ENCODE measurements at places on chromosomes 1 and 21. TPM values are rescaled to one million over a fixed set of nuclear protein-coding genes. Genes with fewer than 3 reads are reported as not detected.

Gene TRIM58
- total RNA-seq: not detected

GRCh38 chr1:181658581-181658980 lies 175.3 kb downstream of the CACNA1E start:
- no peak for DNase-seq
- no peak overlapping the region for H3K27ac ChIP-seq
- no peaks in the 10 kb centered on the region for H3K36me3 ChIP-seq

Gene F13B
- not detected for total RNA-seq

Gene SLFNL1
- total RNA-seq: 1.5 TPM

GRCh38 chr1:209527372-209527771 lies 56.1 kb upstream of the CAMK1G start:
- H3K36me3 ChIP-seq: no peaks in the 10 kb centered on the region
- H3K4me1 ChIP-seq: no peaks in the 10 kb centered on the region
- H3K27me3 ChIP-seq: no peaks in the 10 kb centered on the region
- DNase-seq: no peak

DNA sequence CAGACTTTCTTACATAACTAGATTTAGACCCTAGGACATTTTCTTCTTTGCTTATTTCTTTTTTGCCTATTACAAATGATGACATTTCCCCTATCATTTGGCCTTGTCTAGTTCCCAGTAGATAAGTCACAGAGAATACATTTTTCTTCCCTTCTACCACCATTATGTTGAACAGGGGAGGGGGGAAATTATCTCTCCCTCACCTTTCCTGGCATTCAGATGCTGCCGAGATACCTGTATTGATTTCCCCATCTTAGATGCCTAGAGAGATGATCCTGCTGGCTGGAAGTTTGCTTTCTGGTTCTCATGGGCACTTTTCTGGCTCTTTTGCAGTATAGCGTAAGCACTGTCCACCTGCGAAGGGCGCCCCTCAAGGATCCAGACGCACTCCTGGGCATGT lies 5.7 kb downstream of the IPO9 start:
- no peak overlapping the region for H3K4me3 ChIP-seq
- H3K27ac ChIP-seq: no peak overlapping the region
- H3K36me3 ChIP-seq: peaks cover 24% of the 10 kb centered on the region
- H3K27me3 ChIP-seq: no peaks in the 10 kb centered on the region
- DNase-seq: no peak
- peaks cover 28% of the 10 kb centered on the region for H3K4me1 ChIP-seq

DNA sequence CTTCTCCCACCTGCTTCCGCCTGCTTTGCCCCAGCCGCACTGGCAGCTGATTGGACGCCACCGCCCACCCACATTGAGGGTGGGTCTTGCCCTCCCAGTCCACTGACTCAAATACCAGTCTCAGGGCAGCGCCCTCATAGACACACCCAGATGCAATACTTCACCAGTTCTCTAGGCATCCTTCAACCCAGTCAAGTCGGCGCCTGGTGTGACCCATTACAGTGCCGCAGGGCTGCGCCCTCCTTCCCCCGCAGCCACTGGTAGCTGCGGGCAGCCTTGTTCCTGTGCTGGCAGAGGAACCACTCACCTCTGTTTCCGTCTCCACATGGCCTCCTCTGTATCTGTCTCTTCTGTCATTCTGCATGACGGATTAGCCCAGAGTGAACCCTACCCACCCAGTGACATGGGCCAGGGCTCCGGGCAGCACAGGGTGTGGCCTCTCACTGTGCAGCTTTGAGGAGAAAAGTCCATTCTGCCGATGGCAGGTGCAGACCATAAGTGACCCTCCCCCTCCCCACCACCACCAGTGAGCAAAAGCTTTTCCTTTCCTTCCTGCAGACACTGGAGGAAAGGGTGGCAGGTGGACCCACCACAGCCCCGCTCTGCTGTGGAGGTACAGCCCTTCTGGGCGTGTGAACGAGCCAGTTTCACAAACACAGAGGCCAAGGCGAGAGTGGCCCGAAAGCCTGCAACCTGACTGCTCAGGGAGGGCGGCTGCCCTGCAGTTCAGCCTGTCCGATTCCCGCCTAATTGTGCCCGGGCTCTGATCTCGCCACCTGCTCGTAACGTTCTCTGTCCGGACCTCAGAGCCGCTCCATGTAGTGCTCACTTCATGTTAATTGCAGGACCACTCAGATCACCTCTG lies 57.1 kb downstream of the FAAP20 start:
- H3K36me3 ChIP-seq: no peaks in the 10 kb centered on the region
- H3K27ac ChIP-seq: no peak overlapping the region
- H3K27me3 ChIP-seq: no peaks in the 10 kb centered on the region
- no peak for DNase-seq
- H3K4me3 ChIP-seq: no peak overlapping the region

- H3K27me3 ChIP-seq: no peaks in the 10 kb centered on the region
- peaks cover 15% of the 10 kb centered on the region for H3K4me1 ChIP-seq
- no peak overlapping the region for H3K4me3 ChIP-seq
- peaks cover 51% of the 10 kb centered on the region for H3K36me3 ChIP-seq
Observed at GRCh38 chr1:150928286-150928685, 2.1 kb downstream of the SETDB1 start.

DNA sequence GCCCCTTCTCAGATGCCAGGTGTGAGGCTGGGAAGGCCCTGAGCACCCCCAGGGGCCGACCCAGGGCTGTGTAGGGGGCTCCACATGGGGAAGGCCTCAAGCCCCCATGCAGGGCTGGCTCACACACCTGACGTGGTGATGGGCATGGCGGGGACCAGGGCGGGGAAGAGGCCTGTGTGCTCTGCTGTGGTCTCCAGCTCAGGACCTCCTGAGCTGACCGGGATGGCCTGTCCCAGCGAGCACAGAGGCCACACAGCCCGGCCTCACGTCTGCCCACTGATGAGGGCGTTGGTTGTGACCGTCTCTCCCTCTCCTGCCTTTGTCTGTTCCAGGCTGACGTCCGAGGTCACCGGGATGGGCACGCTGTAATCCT lies 40.2 kb upstream of the COL6A1 start:
- H3K36me3 ChIP-seq: no peaks in the 10 kb centered on the region
- no peaks in the 10 kb centered on the region for H3K4me1 ChIP-seq
- no peaks in the 10 kb centered on the region for H3K27me3 ChIP-seq
- no peak overlapping the region for H3K27ac ChIP-seq

Gene RIMKLA
- total RNA-seq: 2.1 TPM

DNA sequence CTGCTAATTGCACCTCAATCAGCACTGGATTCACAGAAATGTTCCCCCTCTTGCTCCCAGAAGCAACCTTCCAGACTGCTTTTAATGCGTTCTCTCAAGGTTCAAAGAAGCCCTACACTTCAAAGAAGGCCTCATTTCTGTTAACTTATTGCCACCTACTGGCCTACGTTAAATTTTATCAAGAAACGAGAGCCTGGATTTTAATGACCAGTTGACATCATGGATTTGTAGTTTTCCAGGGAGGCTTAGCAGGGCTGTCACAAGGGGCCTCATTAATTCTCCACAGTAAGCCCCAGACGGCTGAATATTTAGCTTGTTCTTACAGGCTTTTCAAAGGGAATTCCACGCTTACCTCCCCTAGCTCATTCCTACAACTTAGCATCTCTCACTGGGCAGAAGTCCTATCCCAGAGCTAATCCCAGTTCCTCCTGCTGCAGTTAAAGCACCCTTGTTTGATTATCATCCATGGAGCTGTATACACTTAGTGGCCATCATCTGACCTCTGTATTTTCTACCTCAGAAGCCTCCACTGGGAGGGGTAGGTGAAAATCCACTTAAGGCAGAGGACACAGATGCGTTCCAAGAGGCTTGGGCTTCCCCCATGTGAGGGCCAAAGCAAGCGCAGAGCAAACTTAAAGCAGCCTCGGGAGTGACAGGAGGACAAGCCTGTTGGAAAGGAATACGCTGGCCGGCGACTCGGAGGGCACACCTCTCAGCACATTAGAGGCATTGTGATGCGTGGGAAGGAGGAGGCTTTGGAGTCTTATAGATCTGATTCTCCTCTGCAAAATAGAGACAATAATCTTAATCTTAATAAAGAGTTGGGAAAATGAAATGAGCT lies 32.2 kb upstream of the CYP4X1 start:
- no peaks in the 10 kb centered on the region for H3K4me1 ChIP-seq
- H3K36me3 ChIP-seq: no peaks in the 10 kb centered on the region
- H3K27ac ChIP-seq: no peak overlapping the region
- no peaks in the 10 kb centered on the region for H3K27me3 ChIP-seq

GRCh38 chr1:205438213-205439158 lies 16.6 kb upstream of the LEMD1 start:
- peak; percentile 54 for DNase-seq
- H3K4me1 ChIP-seq: peaks cover 29% of the 10 kb centered on the region
- H3K27ac ChIP-seq: no peak overlapping the region
- H3K36me3 ChIP-seq: no peaks in the 10 kb centered on the region
- H3K4me3 ChIP-seq: no peak overlapping the region

Gene ADORA1
- total RNA-seq: not detected

- DNase-seq: no peak
- H3K27me3 ChIP-seq: no peaks in the 10 kb centered on the region
- no peak overlapping the region for H3K27ac ChIP-seq
- no peaks in the 10 kb centered on the region for H3K36me3 ChIP-seq
- no peak overlapping the region for H3K4me3 ChIP-seq
- peaks cover 11% of the 10 kb centered on the region for H3K4me1 ChIP-seq
Observed at GRCh38 chr1:4179914-4180735, 280.1 kb upstream of the C1orf174 start.

DNA sequence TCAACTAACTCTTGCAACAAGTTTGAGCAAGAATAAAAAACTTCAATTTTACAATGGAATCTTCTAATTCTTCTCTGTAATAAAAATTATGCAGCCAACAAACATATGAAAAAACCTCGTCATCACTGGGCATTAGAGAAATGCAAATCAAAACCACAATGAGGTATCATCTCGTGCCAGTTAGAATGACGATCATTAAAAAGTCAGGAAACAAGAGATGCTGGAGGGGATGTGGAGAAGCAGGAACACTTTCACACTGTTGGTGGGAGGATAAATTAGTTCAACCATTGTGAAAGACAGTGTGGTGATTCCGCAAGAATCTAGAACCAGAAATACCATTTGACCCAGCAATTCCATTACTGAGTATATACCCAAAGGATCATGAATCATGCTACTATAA lies 327.5 kb upstream of the LYPLAL1 start:
- no peaks in the 10 kb centered on the region for H3K27me3 ChIP-seq
- no peak for DNase-seq
- H3K36me3 ChIP-seq: no peaks in the 10 kb centered on the region
- no peak overlapping the region for H3K4me3 ChIP-seq

Gene TEKT2
- 1.7 TPM for total RNA-seq

DNA sequence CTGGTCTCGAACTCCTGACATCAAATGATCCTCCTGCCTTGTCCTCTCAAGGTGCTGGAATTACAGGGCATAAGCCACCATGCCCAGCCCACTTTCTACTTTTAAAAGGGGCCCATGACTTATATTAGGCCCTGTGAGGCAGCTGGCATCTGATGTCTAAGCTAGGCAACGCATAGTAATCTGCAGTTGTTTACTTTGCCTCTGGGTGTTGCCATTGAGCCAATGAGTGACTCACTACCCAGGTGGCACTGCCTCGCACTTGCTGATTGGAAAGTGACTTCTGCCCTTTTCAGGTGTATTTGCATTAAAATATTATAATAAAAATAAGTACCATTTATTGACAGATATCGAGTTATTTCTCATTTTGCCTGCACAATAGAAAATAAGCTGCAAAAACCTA lies 84.9 kb downstream of the KIF14 start:
- DNase-seq: peak; percentile 77
- H3K4me1 ChIP-seq: no peaks in the 10 kb centered on the region
- no peaks in the 10 kb centered on the region for H3K36me3 ChIP-seq
- no peaks in the 10 kb centered on the region for H3K27me3 ChIP-seq

DNA sequence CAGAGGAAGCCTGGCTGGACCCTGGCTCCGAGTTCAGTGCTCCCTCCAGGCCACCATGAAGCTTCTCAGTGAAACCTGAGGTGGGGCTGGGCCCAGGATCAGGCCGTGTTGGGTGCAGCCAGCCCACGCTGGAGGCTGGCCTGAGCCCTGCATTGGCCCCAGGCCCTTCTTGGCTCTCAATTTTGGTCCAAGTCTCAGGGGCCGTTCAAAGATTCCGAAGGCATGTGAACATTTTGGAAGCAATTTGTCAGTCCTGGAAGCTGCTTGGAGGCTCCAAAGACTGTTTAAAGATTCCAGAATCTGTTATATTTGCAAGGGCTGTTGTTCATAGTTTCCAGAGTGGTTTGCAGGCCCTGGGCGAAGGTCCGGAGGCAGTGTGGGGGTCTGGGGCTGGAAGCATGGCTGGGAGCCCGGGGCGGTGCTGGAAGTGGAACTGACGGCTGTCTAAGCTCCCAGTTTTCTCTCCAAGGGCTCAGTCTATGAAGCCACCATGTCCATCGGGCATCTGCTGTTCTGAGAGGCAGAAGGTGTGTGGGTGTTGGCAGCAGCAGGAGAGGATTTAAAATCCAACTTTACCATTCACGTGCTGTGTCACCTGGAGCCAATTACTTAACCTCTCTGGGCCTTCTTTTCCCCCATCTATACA lies 104.9 kb downstream of the EPHB2 start:
- H3K36me3 ChIP-seq: no peaks in the 10 kb centered on the region
- H3K27me3 ChIP-seq: no peaks in the 10 kb centered on the region
- H3K4me1 ChIP-seq: peaks cover 72% of the 10 kb centered on the region
- no peak overlapping the region for H3K4me3 ChIP-seq

DNA sequence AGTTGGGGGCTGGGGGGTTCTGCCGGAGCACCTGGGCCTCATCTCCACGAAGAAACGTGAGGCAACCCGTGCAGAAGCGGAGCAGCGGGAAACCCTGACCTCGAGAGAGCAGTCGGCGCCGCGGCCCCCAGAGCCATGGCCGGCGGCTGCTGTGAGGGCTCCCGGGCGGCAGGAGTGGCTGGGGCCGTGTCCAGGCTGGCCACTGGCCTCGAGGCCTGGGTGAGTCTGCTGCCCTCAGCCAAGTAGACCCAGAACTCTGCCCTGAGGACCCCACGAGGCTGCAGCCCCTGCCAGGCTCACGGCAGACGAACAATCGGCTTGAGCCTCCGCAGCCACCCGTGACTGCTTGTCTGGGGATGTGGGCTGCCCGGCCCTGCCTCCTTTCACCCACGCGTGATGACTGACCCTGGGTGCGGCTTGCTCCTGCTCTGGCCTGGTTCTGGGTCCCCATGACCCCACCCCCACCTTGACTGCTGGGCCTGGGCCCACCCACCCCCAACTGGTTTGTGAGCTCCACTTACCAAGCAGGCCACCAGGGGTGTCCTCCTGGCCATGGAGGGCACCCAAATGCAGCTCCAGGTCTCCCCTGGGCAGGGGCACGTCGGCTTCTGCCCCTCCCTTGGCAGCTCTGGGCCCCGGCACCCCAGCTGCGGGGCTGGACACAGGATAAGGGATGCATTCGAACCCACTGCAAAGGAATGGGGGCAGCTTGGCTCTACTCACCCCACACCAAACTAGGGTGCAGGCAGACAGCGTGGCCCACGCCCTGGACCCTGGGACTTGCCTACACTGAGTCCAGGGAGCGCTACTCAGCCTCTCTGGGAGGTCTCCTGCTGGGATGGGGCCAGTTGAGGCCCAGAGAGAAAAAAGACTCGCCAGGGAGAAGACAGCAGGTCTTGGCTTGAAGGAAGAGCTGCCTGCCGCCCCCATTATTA lies 34.2 kb downstream of the MORN1 start:
- no peak overlapping the region for H3K4me3 ChIP-seq
- no peaks in the 10 kb centered on the region for H3K36me3 ChIP-seq
- H3K4me1 ChIP-seq: no peaks in the 10 kb centered on the region
- H3K27me3 ChIP-seq: no peaks in the 10 kb centered on the region

Gene SERPINC1
- total RNA-seq: 0.26 TPM

GRCh38 chr1:236705771-236706170 lies 19.5 kb downstream of the ACTN2 start:
- H3K4me1 ChIP-seq: no peaks in the 10 kb centered on the region
- no peak overlapping the region for H3K4me3 ChIP-seq

GRCh38 chr1:202605515-202605914 lies 104.7 kb downstream of the SYT2 start:
- no peak overlapping the region for H3K4me3 ChIP-seq
- no peak overlapping the region for H3K27ac ChIP-seq
- no peaks in the 10 kb centered on the region for H3K27me3 ChIP-seq
- DNase-seq: no peak
- H3K36me3 ChIP-seq: no peaks in the 10 kb centered on the region

Gene ELOVL1
- total RNA-seq: 48.5 TPM

Gene AMY1B
- not detected for total RNA-seq

Gene SPATA6
- 0.30 TPM for total RNA-seq
